ENCODE measurements at places on chromosomes 1 and 21. TPM values are rescaled to one million over a fixed set of nuclear protein-coding genes. Genes with fewer than 3 reads are reported as not detected.

The FAM167B gene
- total RNA-seq, result 101 TPM

The PDC gene
- total RNA-seq, result not detected

The KCNN3 gene
- total RNA-seq, result 4.8 TPM

The CNIH3 gene
- total RNA-seq, result 3.1 TPM

The PTPN22 gene
- 2.3 TPM for total RNA-seq

The DCST2 gene
- 0.12 TPM for total RNA-seq

The IQCC gene
- 3.4 TPM for total RNA-seq

The PTGFRN gene
- 92.3 TPM for total RNA-seq

The IGSF3 gene
- total RNA-seq, result 2.8 TPM

The PEAR1 gene
- total RNA-seq, result 62.6 TPM

The DPH2 gene
- 19.4 TPM for total RNA-seq

The ABCA4 gene
- 7.0 TPM for total RNA-seq

The SEMA4A gene
- total RNA-seq, result 0.93 TPM

The KCNJ15 gene
- 3.0 TPM for total RNA-seq

The SMPDL3B gene
- total RNA-seq, result 1.8 TPM

The DMBX1 gene
- not detected for total RNA-seq

The LHX8 gene
- not detected for total RNA-seq

The LHX4 gene
- not detected for total RNA-seq

The SSBP3 gene
- 29.8 TPM for total RNA-seq

The RGS8 gene
- not detected for total RNA-seq
